ENCODE measurements at places on chromosomes 5 and 9.
A peak's percentile ranks its signal among the peaks of the same experiment; 100 is the strongest.

DNA sequence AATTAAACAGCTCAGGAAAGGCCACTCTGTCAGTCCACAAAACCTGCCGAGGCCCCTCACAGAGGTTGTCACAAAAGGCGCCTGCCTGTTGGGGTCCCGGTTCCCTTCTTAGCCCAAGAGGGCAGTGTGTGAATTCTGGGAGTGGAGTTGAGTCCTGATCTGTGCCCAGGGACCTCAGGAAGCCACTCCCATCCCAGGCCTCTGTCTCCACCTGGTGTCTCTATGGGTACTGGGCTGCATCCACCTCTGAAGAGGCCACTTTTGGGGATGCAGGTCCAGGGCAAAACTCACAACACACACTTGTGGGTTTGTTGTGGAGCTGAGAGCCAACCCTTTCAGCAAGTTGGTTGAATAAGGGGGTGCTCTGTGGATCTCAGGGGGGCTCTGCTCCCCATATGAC, 74.3 kb upstream of the STXBP1 start:
- no peak for DNase-seq

GRCh38 chr5:57494104-57495098, 11.8 kb upstream of the ACTBL2 start:
- DNase-seq, result no peak

DNA sequence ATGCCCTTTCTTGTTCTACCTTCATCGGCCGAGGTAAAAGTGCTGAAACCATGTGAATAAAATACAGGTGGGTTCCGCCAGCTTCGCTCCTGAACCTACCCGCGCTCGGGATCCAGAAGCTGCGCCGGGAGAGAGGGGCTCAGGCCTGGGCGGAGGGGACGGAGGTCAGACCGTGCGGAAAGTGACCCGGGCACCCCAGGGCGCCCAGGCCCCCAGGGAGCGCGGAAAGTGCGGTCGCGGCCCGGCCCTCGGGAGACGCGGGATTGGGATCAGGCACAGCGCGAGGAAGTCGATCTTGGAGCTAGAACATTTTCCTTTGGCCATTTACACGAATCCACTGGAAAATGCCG, 329 bp downstream of the SYK start:
- DNase-seq, result no peak

DNA sequence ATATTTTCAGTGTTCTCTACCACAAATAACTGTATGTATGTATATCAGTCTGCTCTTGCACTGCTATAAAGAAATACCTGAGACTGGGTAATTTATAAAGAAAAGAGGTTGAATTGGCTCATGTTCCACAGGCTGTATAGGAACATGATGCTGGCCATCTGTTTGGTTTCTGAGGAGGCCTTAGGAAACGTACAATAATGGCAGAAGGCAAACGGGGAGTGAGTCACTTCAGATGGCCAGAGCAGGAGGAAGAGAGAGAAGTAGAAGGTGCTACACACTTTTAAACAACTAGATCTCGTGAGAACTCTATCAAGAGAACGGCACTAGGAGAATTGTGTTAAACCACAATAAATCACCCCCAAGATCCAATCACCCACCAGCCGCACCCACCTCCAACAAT, 121.7 kb downstream of the ADAMTS6 start:
- no peak for DNase-seq

DNA sequence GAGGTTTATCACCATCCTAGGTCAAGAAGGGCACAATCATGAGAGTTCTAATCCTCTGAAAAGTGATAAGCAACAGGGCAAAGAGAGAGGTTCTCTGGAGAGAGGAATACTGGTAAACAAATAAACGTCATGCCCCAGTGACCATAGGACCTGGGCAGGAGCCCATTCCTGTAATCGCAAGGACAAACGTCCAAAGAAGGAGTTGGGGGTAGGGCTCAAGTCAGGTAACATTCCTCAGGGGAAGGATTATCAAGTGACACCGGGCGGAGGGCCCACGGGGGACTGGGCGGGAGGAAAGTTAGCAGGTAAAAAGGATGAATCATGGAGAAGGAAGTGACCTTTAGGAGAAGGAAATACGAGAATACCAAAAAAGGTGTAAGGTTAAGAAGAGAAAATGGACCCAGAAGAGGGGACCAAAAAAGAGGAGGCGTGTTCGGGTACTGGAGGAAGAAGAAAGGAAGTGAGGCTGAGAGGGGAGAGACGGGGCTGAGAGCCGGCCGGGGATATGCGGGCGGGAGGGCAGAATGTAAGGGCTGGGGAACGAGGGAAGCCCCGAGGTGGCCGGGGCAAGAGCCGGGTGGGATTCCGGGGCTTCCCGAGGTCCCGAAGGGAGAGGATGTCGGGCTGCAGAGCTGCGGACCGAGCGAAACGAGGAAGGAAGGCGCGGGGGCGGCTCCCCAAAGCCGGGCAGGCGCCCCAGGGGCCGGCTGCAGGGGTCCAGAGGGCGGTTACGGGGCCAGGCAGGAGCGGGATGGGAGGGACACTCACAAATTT, 583 bp downstream of the DIAPH1 start:
- DNase-seq, result peak; percentile 39

DNA sequence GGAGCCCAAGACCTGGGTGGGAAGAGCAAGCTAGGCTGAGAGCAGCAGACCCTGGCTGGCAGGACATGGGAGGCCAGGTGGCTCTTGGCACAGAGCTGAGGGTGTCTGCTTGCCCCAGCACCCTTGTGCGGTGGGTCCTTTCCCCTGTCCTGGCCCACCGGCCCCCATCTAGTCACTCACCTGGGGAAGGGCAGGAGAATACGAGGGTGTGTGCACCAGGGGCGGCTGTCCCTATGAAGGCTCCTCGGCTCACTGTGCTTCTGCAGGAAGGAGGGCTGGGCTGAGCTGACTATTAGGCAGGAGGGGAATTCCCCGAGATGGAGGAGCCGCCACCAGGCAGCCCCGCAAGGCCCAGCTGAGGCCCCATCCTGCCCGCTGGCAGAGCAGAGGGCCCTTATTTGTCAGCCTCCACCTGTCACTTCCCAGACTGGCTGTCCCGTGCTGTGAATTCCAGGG, 6.1 kb upstream of the TNIP1 start:
- no peak for DNase-seq

DNA sequence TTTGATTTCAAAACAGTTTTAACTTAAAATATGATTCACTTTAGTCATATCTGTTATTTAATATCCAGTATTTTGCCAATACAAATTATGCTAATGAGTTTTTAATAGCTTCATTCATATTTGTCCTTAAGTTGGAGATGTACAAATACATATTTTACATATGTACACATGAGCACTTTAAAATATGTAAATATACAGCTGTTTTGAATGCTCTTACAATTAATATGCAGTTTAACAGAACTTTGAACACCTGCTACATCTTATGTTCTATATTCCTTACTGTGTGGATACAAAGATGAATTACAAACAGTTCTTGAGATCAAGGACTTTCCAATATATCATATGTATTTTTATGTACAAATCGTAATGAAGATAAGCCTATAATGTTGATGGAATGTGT, 74.0 kb downstream of the CHSY3 start:
- DNase-seq, result no peak

GRCh38 chr9:14565352-14566016, 127.7 kb downstream of the ZDHHC21 start:
- no peak for DNase-seq

- DNase-seq, result peak; percentile 32
Measured at GRCh38 chr5:123371575-123372179, 51.5 kb downstream of the CEP120 start.

GRCh38 chr5:14251733-14252132, 108.6 kb downstream of the TRIO start:
- no peak for DNase-seq

DNA sequence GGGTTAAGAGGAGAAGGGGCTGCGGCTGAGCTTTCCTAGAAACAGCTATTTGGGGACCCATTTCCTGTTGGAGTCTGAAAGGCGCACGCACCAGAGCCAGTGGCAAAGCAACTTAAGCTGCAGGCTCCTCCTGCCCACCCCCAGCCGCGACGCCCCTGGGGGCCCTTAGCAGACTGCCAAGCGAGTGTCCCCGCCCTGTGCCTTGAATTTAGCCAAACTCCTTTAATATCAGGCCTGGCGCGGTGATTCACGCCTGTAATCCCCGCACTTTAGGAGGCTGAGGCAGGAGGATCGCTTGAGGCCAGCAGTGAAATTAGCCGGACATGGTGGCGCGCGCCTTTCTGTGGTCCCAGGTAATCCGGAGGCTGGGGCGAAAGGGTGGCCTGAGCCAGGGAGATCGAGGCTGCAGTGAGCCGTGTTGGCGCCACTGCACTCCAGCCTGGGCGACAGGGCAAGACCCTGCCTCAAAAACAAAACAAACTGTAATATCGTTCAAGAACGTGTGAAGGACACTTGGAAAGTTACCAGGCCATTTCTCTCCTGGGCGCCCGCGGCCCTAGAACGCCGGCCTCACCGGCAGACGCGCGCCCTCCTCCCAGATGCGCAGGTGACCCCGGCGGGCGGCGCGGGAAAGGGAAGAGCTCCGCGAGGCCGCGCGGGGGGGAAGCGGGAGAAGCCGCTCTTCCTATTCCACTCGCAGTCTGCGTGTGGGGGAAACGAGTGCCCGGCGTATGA, 1.0 kb upstream of the F2R start:
- no peak for DNase-seq

GRCh38 chr5:180297587-180298282, 5.9 kb upstream of the MAPK9 start:
- DNase-seq, result no peak

DNA sequence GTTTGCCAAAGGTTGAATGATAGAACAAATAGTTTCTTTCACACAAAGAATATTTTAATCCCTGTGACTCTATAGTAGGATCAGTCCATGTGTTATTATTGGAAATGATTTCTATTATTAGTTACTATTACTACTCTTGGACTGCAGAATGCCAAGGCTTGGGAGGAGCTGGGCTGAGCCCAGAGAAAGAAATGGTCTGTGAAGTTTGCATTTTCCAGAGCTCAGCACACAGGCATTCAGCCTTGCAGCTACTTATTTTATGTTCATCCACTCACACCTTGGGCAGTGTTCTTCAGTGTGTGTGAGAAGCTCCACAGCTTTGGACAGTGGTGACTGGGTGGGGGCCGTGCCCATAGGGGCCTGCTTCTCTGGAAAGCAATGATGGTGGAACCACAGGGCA, 583.1 kb downstream of the CCDC171 start:
- DNase-seq, result no peak
